ENCODE measurements at places on chromosomes 7 and 10. TPM values are rescaled to one million over a fixed set of nuclear protein-coding genes. Genes with fewer than 3 reads are reported as not detected.
A peak's percentile ranks its signal among the peaks of the same experiment; 100 is the strongest.

WNT8B gene
- total RNA-seq, result not detected

- H3K27ac ChIP-seq, result no peak overlapping the region
- H3K27me3 ChIP-seq, result no peaks in the 10 kb centered on the region
- H3K4me1 ChIP-seq, result no peaks in the 10 kb centered on the region
- no peak overlapping the region for H3K4me3 ChIP-seq
- DNase-seq, result no peak
- H3K36me3 ChIP-seq, result no peaks in the 10 kb centered on the region
Measured at GRCh38 chr10:103620352-103620740, 126.8 kb downstream of the NEURL1 start.

GRCh38 chr10:73246646-73247508 lies at the start of gene DNAJC9:
Gene DNAJC9 (minus strand): TSS chr10:73247255. CDS start chr10:73247189, 66 bp downstream.
- H3K4me3 ChIP-seq, result peak within 1 kb of the TSS; percentile 85
- H3K36me3 ChIP-seq, result no peaks in the 10 kb centered on the region
- peak; percentile 99 for DNase-seq
- no peaks in the 10 kb centered on the region for H3K27me3 ChIP-seq
- H3K27ac ChIP-seq, result peak within 1 kb of the TSS; percentile 78

DNA sequence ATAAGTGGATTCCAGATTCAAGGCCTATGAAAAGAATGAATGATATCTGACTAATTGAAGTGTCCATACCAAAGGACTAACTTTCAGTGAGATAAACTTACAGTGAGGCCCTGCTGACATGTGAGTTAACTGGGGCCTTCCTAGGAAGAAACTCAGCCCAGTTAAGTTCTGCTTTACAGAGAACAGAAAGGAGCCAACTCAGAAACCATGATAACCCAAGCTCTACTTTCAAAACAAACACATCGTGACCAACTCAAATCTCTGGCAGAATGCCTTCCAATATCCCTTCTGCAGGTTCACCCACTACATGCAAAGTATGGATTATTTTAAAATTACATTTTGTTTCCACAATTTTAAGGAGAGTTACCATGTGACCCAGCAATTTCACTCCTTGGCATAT lies 75.8 kb upstream of the MRLN start:
- no peak overlapping the region for H3K27ac ChIP-seq
- H3K4me3 ChIP-seq, result no peak overlapping the region
- no peak for DNase-seq
- H3K4me1 ChIP-seq, result no peaks in the 10 kb centered on the region
- H3K36me3 ChIP-seq, result no peaks in the 10 kb centered on the region
- H3K27me3 ChIP-seq, result no peaks in the 10 kb centered on the region

- H3K4me3 ChIP-seq, result no peak overlapping the region
- DNase-seq, result no peak
- no peaks in the 10 kb centered on the region for H3K4me1 ChIP-seq
Measured at GRCh38 chr7:123537026-123537642, 2.7 kb upstream of the IQUB start.

DNA sequence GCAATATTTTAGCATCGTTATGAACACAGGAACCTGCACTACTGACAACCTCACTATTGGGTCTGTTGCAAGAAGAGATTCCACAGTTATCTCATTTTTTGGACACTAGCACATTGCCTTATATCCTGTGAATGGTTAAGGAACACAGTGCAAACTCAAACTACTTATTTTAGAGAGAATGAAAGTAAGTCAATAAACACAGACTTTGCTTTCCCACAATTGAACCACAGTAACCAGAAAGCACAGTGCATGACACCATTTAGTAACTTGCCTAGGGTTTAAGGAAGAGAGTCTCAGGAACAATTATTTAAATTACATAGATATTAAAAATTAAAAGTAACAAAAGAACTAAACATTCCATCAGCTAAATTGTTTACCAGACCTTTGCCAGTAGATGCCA lies 468.8 kb downstream of the ZWINT start:
- H3K4me3 ChIP-seq, result no peak overlapping the region
- no peaks in the 10 kb centered on the region for H3K36me3 ChIP-seq
- no peak overlapping the region for H3K27ac ChIP-seq
- H3K4me1 ChIP-seq, result no peaks in the 10 kb centered on the region
- H3K27me3 ChIP-seq, result no peaks in the 10 kb centered on the region
- DNase-seq, result no peak

DNA sequence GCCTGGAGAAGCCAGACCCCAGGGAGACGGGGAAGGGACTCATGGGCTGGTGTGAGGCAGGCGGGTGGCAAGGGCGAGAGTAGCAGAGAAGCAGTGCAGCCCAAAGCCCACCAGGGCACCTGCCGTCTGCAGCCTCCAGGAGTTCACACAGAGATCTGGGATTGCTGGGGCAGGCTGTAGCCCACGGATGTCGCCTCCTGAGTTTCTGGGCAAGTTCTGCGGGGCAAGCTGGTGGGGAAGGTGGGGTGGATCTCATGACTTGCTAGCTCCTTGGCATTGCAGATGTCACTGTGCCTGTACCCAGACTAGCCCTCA lies 6.0 kb downstream of the ADCK2 start:
- no peak overlapping the region for H3K4me3 ChIP-seq
- H3K27me3 ChIP-seq, result no peaks in the 10 kb centered on the region
- no peaks in the 10 kb centered on the region for H3K36me3 ChIP-seq

DNA sequence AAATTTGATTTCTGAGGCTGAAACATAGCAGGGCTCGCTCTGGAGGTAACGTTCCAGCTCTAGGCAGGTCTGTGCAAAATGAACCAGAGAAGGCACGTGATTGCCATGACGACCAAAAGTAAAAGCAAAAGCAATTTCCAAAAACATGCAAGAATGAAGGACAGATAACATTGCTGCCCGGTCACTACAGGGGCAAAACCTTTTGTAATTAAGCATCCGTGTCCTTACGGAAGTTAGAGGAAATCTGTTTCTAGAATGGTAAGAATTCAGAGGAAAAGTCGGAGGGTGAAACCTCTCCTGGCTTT lies 2.9 kb downstream of the KLF6 start:
- no peaks in the 10 kb centered on the region for H3K27me3 ChIP-seq
- peak; percentile 35 for DNase-seq
- H3K4me3 ChIP-seq, result peak overlapping the region; percentile 89
- H3K4me1 ChIP-seq, result peaks cover 14% of the 10 kb centered on the region
- H3K36me3 ChIP-seq, result peaks cover 19% of the 10 kb centered on the region

GBX1 gene
- total RNA-seq, result not detected

- no peaks in the 10 kb centered on the region for H3K4me1 ChIP-seq
- no peak for DNase-seq
- H3K36me3 ChIP-seq, result peaks cover 4% of the 10 kb centered on the region
Measured at GRCh38 chr10:122419876-122420623, 34.4 kb upstream of the ARMS2 start.

ZNF735 gene
- total RNA-seq, result not detected

FEZF1 gene
- total RNA-seq, result not detected

- H3K27ac ChIP-seq, result no peak overlapping the region
- no peak for DNase-seq
- H3K27me3 ChIP-seq, result no peaks in the 10 kb centered on the region
- H3K4me3 ChIP-seq, result no peak overlapping the region
- no peaks in the 10 kb centered on the region for H3K4me1 ChIP-seq
Measured at GRCh38 chr7:14604606-14605005, 297.9 kb downstream of the DGKB start.

DNA sequence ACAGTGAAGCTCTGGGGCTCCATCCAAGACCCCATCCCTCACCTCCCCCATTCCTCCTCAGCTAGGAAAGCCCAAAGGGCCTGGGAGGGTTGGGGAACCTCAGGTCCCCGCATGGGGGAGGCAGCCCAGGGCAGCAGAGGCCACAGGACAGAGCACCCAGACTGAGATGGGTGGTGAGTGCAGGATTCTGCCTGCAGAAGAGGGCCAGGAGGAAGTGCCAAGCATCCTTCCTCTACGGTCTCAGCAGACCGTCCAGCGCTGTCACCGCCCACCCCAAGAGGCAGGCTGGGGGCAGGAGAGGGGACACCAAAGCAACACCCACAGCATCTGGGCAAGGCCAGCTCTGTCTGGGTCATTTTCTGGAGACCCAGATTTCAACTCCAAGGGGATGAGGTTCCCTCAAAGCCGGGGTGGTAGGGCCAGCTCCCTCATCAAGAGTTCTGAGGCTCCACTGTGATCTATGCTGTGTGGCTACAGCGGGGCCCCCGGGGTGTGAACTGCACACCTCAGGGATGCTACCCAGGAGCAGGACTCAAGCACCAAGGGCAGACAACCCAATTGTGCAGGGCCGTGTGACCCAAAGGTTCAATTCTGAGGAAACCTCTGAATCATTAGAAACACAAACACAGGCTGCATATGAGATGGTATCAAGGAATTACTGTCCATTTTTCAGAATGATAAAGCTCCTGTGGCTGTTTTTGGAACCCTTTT lies 46.8 kb downstream of the CAMK2B start:
- no peak for DNase-seq
- H3K36me3 ChIP-seq, result no peaks in the 10 kb centered on the region
- H3K4me1 ChIP-seq, result no peaks in the 10 kb centered on the region
- H3K27me3 ChIP-seq, result no peaks in the 10 kb centered on the region
- H3K4me3 ChIP-seq, result no peak overlapping the region
- H3K27ac ChIP-seq, result no peak overlapping the region

DNA sequence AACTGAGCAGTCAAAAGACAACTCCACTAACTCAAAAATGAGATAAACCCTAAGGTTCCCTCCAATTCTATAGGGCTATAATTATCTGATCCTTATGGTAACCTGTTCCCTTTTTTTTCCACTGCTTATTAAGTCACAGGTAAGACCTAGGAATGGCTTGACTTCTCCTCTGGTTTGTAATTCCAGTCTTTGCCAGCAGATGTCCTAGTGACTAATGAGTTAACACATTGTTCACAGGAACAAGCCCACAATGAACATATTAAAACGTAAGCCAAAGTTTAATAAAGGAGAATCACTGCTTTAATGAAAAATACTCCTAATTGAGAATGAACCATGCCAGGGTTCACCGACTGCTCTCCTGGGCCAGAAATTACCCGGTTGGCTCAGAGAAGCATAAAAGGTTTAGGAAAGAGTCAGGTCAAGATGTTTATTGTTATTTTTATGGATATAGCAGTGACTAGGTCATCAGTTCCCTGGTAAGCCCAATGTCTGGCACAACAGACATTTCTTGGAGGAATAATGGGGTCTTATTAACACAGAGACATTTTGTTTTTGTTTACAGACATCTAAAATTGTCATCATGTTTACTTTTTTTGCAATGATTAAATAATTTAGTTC lies 120.1 kb downstream of the ELAPOR2 start:
- DNase-seq, result peak; percentile 80
- H3K36me3 ChIP-seq, result no peaks in the 10 kb centered on the region
- H3K4me1 ChIP-seq, result no peaks in the 10 kb centered on the region
- no peak overlapping the region for H3K27ac ChIP-seq

TAS2R3 gene
- total RNA-seq, result 0.58 TPM

DNA sequence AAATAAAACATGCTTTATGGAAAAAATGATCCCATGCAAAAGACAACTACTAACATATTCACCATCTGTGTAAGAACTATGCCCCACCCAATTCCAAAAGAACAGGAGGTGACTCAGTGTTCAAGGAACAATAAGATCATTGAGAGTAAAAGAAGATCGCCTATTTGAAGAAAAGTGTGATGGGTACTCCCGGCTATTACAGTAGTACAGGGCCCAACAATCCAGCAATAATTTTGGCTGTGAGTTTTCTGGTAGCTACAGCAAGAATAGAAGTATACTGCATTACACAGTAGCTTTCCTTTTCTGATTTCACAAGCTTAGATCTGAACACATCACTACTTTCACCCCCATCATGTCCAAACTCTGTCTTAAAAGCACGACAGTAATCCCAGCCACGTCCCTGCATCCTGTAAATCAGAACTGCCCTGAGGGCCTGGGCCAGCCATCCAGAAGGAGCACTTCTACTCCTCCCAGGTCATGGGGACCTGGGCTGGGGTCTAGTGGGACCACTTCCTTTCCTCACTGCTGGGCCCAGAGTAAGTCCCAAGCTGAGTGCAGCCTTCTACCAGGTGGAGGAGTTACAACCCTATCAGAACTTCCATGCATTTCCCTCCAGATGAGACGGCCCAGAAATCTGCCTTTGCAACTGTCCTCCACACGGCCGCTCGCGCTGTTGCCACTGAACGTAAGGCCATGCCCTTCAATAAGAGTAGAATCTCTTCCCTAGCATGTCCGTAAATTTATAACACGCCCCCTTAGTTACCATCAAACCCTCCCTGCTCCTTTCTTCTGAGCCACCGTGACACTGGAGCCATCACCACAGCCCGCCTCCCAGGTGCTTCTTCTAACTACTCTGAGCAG lies 7.9 kb downstream of the ESYT2 start:
- H3K4me3 ChIP-seq, result no peak overlapping the region
- no peaks in the 10 kb centered on the region for H3K27me3 ChIP-seq
- no peaks in the 10 kb centered on the region for H3K36me3 ChIP-seq

DNA sequence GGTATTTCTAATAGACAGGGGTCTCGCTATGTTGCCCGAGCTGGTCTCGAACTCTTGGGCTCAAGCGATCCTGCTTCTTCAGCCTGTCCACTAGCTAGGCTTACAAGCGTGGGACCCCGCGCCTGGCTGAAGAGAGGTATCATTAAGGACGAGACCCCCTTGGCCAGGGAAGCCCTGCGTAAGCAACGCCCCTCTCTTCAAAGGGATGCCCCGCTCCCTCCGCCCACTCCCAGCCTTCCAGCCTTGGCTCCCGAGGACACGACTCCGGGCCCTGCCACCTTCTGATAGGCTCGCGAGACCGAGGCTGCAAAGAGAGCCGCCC lies 220 bp upstream of the ZKSCAN5 start:
- H3K36me3 ChIP-seq, result no peaks in the 10 kb centered on the region
- H3K4me1 ChIP-seq, result peaks cover 13% of the 10 kb centered on the region
- H3K4me3 ChIP-seq, result peak overlapping the region; percentile 81

MAT1A gene
- total RNA-seq, result 1.4 TPM

DNA sequence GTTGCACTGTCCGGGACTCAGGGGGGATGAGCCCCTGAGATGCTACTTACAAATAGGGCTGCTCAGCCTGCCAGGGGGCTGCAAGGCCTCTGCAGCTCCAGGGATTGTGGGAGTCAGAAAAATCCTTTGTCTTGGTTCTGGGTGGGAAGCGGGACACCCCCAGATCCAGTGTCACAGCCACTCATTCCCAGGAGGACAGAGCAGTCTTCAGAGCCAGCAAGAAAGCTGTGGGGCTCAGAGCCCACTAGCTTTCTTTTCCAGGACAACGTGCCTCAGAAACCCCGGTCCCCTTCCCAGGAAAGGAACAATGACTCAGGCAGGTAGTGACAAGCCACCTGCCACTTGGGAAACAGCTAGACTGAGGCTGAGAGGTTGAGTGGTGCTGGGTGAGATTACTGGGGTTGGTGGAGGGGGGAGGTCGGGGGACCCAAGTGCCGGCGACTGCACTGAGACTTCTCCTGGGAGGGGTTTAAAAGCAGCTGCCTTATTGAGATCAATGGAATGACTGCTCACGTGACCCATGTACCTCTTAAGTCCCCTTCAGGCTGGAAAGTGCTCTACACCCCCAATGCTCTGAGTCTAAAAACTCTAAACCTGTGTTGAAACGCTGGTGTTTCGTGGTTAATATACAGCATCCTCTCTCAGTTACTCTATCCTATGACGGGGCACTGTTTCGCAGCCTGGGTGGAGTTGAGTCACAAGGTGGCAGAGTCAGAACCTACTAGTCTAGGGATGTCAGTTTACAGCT lies 123.6 kb downstream of the UBE2H start:
- H3K4me3 ChIP-seq, result no peak overlapping the region
- no peak overlapping the region for H3K27ac ChIP-seq
- no peaks in the 10 kb centered on the region for H3K36me3 ChIP-seq
- H3K4me1 ChIP-seq, result peaks cover 16% of the 10 kb centered on the region
- H3K27me3 ChIP-seq, result no peaks in the 10 kb centered on the region
- DNase-seq, result no peak
